Stimulated activated CD8-positive, alpha-beta memory T cell treated with anti-CD3 and anti-CD28 coated beads, Interleukin-7, amount 100 ng/mL, for 1 hour (primary cell): ENCODE measurements at places on chromosomes 3 and 15.

GRCh38 chr3:10998542-10998941, 6.0 kb downstream of the SLC6A1 start:
- no peak for DNase-seq

GRCh38 chr3:107884719-107885460, 205.9 kb downstream of the CD47 start:
- no peak for DNase-seq

DNA sequence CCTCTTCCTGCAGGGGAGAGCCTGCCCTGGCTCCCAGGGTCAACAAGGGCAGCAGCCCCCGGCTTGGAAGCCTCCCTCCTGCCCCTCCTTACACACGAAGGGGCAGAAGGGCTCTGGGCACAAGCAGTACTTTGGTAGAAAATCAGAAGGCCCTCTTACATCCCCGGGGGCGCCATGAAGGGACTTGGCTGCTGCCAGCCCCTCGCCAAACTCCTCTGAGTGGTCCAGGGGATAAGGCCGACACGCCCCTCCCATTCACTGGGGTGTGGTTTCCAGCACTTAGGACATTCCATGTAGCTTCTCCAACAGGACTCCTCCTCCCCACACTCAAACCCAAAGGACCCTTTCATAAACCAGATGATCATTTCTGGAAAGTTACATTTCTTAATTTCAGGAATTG, 1.2 kb upstream of the ST8SIA2 start:
- DNase-seq: no peak

- DNase-seq: no peak
Measured at GRCh38 chr15:33872416-33873106, 95.7 kb upstream of the CHRM5 start.

DNA sequence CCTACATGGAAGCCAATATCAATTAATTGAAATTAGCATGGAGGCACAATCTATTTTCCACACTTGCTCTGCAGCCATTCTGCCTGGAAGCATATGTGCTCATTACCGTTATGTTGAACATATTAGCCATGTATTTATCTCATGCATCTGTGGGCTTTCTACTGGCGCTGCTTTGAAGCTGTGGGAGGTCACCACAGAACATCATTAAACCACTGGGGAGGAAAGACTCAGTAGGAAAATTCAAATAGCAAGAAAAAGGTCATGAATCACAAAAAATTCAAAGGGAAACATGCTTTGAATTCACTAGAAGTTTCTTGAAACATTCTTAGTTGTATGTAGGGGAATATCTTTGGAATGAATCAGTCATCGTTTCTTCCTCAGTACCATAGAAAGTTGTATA, 652.5 kb downstream of the EDEM1 start:
- no peak for DNase-seq

- no peak for DNase-seq
Measured at GRCh38 chr3:194671511-194671899, 486 bp downstream of the LSG1 start.

DNA sequence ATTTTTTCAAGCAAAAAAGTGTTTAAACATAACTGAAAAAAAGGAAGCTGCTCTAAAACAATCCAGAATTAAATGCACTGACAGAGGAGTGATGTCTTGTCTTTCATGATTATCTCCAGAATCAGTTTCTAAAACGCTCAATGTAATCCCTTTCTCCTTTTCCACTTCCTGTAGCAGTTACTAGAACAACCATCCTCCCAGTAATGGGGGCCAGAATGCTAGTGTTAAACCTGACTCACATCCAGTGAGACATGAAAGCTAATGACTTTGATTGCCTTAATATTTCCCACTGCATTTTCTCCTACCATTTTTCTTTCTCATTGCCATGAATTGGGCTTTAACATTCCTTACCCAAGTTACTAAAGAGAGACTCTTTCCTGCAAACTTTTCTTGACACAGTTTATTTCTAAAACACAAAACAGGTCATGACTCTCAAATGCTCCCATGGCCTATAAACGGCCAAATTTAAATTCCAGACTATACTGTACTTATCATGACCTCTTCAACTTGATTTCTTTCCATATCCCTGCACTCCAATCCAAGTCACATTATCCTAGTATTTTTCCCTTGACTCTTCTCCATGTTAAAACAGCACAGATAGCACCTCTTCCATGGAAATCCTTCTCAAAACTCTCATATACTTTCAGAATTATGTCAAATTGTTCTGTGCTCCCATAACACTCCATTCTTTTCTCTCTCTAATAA, 341.4 kb downstream of the NAALADL2 start:
- no peak for DNase-seq

DNA sequence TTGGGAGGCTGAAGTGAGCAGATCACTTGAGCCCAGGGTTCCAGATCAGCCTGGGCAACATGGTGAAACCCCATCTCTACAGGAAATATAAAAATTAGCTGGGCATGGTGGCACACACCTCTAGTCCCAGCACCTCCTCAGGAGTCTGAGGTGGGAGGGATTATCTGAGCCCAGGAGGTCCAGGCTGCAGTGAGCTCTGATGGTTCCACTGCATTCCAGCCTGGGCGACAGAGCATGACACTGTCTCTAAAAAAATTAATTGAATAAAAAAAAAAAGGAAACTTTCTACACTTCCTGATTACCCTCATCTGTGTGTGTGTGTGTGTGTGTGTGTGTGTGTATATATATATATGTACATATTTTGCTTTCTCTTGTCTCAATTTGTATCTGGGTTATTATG, 31.4 kb downstream of the DIPK2A start:
- no peak for DNase-seq

GRCh38 chr15:56094171-56094570, 100.8 kb upstream of the NEDD4 start:
- DNase-seq: no peak

- DNase-seq: no peak
Measured at GRCh38 chr3:128794770-128795649, 69.0 kb downstream of the RAB7A start.

DNA sequence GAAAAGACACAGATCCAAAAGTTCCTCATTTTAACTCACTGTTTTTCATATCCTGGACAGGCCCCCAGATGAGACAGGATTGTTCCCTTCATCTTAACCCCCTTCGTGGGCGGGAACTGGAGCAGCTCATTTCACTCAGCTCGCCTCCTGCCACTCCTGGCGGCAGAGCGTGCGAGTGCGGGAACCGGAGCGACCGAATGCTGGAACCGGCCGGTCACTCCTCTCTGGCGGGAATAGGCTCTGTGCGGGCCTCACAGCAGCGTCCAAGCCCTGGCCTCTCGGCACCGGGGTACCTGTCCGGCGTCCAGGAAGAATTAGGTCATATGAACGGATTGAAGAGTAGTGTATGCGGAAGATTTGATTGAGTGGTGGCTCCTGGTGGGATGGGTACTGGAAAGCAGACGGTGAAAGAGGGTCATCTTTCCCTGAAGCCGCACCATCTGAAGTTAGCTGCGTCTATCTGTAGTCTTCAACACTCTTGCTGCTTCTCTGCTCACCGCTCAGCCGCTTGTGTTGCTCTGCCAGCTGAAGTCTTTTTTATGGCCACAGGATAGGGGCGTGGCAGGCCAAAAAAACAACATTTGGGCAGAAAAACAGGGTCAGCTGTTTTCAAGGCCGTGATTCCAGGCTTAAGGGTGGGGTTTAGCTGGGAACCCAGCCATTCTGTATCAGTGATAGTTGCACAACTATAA, 42.3 kb upstream of the FXR1 start:
- DNase-seq: no peak

DNA sequence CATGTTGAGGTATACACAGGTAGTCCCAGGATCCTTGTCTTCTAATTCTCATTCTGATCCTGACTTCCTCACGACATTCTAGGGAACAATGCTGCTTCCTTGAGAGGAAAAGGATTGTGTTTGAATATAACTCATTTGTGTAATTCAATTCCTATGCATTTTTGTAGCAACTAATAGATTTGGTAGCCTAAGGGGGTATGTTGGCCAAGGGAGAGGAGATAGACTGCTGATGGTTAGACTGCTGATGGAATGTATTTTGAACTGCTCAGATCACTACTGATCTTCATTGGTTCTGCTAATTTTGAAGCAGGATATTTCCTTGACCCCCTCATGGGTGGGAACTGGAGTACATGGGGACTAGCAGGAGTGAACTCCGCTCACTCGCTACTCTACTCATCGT, 39.7 kb downstream of the RAD54L2 start:
- no peak for DNase-seq

- DNase-seq: no peak
Measured at GRCh38 chr3:78506581-78507195, 1261.1 kb downstream of the ROBO1 start.

- DNase-seq: no peak
Measured at GRCh38 chr15:83462026-83462425, 14.9 kb downstream of the SH3GL3 start.

DNA sequence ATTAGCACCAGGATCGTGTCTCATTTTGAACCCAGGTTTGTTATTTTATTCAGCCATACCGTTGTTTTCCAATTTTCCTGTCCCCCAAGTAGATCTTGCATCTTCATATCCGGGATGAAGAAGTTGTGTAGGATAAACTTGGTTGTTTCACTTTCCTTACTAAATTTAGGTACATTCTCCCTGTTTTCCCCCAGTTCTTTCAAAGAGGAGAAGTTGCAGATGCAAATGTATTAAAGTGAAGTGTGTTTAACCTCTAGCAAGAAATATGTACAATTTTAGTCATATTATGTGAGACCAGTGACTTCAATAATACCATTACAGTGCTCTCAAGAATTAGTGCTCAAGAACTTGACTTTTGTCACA, 1.3 kb downstream of the ATXN7 start:
- DNase-seq: no peak

DNA sequence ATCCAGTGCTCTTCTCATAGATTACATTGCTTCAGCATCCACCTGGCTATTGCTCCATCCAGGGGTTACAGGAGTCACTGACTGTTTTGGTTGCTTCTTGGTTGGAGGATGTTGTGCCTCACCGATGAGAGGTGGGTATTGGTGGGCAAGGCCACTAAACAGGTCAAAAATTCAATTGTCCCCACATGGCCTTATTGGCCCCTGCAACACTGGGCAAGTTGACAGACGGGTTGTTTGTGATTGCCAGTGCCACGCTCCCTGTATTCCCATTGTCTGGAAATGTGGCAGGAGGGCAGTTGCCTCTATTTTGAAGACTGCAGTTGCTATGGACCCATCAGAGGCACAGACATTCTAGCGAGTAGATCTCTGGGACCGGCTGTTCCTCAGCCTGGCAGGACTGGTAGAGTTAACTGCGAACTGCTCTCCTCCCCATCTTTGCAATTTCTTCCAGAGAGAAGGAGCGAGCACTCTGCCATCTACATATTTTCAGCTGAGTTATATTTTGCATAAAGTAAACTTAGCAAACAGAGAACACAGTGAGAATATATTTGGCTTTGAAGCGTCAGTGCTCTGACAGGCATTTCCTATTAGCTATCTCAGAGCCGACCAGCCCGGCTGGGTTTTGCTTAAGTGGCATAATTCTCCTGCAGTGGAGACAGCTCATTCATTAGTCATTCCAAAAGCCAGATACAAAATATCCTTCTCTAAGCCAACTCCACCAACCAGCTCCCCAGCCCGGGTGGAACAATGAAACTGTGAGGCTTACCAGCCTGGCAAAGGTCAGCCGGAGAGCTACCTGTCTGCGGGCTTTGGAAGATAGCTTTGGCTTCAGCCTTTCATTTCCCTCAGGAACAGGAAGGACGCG, 26.0 kb upstream of the MAGEF1 start:
- DNase-seq: no peak

DNA sequence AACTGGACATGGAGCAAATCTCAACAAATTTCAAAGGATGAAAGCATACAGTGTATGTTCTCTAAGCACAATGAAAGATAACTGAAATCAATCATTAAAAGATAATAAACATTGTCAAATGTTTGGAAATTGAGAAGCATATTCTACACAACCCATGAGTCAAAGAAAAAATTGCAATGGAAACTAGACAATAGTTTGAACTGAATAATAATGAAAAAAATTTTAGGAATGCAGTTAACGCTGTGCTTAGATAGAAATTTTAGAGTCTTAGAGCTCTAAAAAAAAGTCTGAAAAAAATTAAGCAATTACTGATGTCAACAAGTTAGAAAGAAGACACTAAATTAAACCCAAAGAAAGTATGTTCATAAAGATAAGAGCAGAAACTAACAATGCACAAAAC, 15.5 kb downstream of the RABL3 start:
- no peak for DNase-seq

DNA sequence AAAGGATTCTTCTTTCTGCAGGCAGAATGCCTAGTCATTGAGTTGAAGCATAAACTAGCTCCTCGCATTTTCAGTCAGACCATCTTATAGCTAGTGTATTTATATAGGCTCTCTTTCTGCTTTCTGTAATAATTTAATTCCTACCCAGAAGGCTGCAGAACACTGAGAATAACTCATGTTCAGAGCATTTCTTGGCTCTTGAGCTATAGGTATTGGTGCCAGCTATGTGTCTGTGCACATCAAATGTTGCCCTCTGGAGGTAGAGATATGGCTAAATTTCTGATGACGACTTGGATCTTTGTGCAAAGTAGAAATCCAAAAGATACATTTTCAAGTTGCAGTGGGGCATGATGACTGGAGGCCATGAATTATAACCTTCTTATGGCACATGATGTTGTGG, 336.2 kb upstream of the TPM1 start:
- no peak for DNase-seq

DNA sequence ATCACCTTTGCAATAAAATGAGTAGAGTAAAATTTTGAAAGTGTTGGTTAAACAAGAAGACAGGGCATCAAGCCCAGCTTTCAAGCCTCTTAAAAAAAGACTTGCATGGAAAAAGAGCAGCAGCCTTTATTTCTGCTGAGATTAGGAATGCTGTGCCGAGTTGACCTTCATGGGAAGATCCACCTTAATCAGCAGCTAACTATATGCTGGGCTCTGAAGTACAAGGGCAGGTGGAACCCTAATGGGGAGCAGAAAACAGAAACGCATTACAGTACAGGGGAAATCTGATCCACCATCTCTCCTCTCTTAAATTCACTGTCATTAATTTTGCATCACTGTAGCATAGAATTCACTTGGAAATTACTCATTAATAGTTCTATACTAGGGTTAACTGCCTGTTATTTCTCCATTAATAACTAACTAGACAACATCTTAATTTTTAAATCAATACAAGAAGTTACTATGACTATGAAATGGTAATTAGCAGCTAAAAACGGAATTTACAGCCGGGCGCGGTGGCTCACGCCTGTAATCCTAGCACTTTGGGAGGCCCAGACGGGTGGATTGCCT, 133.6 kb downstream of the GHSR start:
- no peak for DNase-seq
